ENCODE measurements at places on chromosomes 3 and 15.

- no peak for DNase-seq
Observed at GRCh38 chr3:105094588-105094987, 272.1 kb upstream of the ALCAM start.

DNA sequence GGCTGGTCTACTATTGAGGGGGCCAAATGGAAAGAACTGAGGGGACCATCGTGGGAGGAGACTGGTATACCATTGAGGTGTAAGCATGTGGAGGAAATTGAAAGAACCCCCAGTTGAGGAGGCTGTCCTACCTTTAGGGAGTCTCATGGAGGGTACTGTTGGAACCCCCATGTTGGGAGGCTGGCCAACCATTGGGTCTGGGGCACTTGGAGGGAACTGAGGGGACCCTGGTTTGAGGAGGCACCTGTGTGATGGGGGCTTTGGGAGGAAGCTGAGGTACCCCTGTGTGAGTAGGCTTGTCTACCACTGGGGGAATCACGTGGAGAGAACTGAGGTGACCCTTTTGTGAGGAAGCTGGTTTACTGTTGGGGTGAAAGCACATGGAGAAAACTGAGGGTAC is 157.5 kb downstream of the FBLN2 start:
- DNase-seq: no peak

- DNase-seq: peak; percentile 72
Observed at GRCh38 chr3:108486941-108487340, 23.5 kb downstream of the MYH15 start.

- peak; percentile 11 for DNase-seq
Observed at GRCh38 chr3:31533169-31534064, 692 bp downstream of the STT3B start.

Measured in brain microvascular endothelial cell (primary cell).